ENCODE measurements at places on chromosomes 4 and X.

DNA sequence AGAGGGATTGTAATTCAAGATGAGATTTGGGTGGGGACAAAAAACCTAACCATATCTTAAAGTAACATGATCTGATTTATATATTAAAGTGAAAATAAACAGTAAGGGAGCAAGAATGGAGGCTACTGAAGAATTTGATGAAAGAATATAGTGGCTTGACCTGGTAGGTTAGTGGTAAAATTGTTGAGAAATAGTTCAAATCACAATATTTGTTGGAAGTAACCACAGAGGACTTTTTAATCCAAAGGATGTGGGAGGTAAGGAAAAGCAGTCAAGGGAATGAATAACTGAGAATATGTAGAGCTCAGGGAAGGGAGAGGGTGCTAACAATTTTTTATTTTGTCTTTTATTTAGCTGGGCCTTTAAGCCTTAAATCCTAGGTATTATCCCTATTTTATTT, 139.8 kb upstream of the HS3ST1 start:
- DNase-seq, result no peak

GRCh38 chr4:26476545-26476944, 13.7 kb downstream of the CCKAR start:
- DNase-seq, result no peak

GRCh38 chrX:45823536-45823935, 622.9 kb upstream of the DIPK2B start:
- no peak for DNase-seq

- DNase-seq, result no peak
These were observed 25.3 kb downstream of the TSC22D3 start for GRCh38 chrX:107750263-107750662.

DNA sequence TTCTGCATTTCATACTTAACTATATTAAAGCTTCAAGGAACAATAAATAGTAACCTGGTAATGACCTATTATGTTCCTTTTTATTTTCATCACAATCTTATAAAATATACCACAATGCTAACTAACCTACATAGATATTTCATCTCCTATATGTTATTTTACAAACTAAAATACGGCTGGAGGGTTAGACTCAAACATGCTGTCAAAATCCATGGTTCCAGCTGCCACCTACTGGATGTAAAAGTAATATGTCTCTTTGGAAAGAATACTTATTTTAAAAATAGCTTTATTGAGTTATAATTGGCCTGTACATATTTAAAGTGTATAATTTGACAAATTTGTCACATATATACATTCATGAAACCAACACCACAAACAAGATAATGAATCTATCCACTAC, 15.0 kb downstream of the RGN start:
- DNase-seq, result peak; percentile 6

GRCh38 chr4:26150948-26151347, 169.9 kb upstream of the RBPJ start:
- no peak for DNase-seq

DNA sequence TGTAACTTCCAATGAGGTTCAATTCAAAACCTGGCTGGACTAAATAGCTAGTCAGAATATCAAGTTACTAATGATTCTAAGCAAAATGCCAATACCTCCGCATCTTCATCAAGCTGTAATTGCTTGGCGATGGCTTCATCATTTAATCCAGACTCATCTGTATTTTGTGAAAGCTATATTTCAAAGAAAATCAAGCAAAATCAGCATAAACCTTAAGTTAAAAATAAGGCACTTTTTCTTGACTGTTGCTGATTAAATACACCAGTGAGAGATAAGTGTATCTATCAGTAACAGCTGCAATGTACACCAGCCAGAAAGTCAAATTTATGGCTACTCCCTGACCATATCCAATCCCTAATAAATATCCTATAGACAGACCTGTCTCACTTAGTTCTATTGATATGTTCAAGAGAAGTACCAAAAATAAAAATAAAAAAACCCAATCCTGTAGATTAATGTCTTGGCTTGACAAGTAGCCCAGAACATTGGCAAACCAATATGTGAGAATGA, 39.6 kb downstream of the RFC1 start:
- no peak for DNase-seq

DNA sequence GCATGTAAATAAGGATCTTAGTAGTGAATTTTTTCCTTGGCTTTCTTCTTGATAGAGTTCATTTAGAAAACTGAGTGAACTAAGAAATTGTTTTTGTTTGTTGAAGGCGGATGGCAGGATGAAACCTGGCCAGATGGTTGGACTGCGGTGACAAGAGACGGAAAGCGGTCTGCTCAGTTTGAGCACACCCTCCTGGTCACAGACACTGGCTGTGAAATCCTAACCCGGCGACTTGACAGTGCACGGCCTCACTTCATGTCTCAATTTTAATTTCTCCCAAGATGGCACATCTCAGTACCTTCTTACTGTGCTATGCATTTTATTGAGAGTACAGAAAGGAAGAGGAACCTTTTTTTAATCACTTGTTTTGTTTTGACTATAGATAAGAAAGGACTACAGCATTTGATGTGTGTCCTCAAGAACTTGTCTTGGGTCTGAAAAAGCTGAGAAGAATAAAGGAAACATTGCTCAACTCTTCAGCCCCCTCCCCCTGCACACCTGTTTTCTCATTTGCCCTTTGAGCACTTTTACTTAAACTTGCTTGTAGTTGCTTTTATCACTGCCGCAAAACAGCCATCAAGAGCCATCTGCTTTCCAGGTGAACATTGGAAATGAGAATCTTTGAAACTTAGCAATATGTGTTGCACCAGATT, 27.4 kb downstream of the ADH5 start:
- no peak for DNase-seq

DNA sequence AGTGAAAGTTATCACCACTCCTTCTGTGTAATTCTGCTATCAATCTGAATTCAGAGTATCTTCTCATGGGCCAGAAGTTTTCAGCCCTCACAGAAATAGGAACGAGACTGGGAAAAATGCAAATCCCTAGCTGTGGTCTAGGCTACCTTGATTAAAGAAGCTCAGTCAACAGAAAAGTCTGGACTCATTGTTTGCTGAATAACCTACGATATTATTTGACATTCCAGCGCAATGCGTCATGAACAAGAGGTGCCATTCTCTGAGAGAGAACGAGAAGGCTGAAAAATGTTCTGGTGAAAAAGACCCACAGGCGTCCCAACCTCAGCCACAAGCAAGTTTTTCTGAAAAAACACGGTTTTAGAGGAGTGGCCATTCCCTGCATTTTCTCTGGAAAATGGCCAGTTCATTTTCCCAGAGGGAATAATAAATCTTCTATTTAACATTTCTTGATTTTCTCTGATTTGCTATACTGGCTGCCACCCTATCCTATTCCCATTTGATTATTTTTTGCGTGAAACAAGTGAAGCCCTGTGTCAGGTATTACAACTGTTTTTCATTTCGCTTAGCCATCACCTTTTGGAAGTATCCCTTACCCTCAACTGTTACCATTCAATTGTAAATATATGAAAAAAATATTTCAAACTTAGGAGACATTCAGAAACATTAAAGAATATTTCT, 1117.6 kb upstream of the PRKX start:
- DNase-seq, result no peak

DNA sequence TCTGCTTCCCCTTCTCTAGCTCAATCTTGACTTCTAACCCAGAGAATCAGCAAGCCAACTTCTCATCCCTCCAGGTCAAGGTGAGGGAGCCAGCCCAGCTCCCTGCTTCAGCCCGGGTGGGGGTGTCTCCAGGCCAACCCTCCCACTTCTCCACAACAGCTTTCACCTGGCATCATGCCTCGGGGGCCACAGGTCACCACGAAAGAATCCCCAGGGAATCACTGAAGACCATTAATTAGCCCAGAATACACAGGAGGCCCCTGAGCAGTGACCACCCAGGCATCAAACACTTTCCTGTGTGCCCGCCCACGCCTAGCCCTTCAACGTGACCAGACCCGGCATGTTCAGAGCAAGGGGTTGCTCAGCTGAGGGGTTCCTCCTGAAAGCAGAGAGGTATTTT, 646.7 kb downstream of the BCOR start:
- no peak for DNase-seq

DNA sequence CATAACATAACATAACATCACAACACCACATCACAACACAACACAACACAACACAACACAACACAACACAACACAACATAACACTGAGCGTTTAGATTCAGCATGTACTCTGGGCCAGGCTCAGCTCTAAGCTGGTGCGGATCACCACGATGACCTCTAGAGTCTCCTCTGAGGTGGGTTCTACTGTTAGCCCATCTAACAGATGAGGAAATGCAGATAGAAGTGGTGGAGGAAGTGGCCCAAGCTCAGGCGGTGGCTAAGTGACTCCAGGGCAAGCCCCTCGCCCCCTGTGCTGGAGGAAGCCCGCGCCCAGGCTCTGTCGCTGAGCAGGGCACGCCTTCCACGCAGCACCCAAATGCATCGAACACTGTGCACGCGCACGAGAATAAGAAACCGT, 45.3 kb upstream of the CDKN2AIP start:
- no peak for DNase-seq

DNA sequence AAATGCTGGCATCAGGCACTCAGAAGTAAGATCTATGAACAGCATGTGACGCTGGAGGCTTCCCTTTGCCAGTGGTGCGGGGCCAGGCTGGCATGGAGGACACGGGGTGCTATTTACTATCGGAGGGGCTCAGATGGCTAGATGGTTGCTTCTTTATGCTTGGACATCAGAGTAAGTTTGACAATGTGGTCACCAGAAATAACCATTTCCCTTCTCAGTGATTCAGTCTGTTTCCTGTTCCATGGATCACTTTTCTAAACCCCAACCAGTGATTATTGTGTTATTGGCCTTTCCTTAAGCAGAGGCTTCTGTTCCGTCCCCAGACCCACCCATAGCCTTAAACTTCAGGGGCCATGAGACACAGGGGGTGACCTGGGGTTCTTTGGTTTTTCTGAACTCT, 55.4 kb upstream of the DHX15 start:
- DNase-seq, result no peak

DNA sequence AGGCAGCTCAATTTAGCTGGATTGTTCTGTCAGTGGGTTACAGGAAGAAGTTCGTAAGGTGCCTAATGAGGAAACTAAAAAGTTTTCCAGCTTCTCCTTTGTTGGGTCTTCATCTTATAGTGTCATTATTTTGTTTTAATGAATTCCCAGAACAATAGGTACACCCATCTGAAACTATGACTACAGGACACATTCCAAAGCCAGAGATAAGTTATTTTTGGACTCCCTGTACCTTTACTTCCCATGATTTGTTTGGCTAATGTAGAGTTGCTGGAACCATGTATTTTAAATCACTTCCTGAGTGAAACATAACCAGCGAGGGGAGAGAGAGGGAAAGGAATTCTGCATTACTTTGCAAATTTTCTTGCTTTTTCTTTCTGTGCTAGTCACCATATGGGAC, 114.0 kb downstream of the CLCN5 start:
- no peak for DNase-seq

- DNase-seq, result no peak
These were observed 23.1 kb downstream of the XKRX start for GRCh38 chrX:100905620-100906019.

DNA sequence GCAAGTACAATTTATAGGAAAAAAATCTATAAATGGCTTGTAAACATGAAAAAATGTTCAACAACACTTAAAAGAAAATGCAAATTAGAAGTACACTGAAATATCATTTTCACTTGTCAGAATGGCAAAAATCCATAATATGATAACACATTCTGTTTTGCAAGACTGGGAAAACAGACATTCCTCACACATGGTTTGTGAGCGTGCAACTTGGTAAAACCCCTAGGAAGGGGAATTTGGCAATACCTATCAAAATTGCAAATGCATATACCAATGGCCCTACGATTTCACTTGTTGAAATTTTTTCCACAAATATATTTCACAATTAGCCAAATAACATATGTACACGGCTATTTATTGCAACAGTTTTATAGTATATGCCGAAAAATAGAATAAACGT, 31.4 kb downstream of the TBC1D9 start:
- no peak for DNase-seq

DNA sequence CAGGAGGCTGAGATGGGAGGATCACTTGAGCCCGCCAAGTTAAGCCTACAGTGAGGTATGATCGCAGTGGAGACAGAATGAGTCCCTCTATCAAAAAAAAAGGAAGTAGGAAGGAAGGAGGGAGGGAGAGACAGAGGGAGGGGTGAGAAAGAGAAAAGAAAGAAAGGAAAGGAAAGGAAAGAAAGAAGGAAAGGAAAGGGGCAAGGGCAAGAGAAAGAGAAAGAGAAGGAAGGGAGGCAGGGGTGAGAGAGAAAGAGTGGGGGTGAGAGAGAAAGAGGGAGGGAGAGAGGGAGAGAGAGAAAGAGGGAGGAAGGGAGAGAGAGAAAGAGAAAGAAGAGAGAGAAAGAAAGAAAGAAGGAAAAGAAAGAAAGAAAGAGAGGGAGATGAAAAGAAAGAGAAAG, 13.2 kb downstream of the ELF2 start:
- DNase-seq, result no peak

- no peak for DNase-seq
These were observed 68.8 kb upstream of the ARHGAP24 start for GRCh38 chr4:85406185-85406584.

DNA sequence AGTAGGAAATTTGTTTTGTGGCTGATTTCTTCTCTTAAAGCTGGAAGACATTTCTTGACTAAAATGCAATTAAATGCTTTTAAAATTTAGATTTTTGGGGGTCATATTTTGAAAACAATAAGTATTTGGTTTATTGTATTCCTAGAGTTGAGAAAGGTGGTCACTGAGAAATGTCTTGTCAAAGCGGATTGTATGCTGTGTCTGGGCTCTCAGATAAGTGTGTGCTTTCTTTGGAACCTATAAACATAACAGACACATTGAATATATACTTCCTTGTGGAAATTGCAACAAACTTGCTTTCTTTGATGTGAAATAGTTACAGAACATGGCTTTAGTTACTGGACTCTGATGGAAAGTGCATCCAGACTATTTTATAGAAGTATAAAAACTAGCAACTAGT, 75.4 kb downstream of the AFF1 start:
- DNase-seq, result no peak

DNA sequence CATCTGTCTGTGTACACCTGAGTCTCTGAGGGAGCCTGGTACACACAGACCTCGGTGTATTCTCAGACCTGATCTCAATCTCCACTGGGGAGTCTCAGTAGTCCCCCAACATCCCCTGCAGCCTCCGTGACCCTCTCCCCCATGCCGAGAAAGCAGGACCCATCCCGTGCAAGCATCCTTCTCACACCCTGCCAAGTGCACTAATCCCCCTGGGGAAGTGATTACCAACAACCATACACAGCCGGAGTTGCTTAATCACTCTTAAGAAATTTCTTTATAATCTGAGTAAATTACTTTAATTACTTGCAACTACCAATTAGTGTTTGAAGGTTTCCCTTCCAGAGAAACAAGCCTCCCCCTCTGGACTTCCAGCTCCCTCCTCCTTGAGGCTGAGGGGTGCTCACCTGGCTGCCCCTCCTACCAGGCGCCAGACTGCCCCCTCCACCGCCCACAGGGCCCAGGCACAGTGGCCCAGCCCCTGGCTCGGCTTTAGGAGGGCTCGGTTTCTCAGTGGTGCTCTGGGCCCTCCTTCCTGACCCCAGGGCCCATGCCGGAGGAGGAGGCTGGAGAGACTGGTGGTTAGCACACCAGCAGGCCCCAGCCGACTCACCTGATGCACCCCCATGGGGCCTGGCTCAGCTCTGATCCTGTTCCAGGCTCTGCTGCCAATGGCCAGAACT, 43.8 kb downstream of the PJA1 start:
- DNase-seq, result no peak

Measured in HTR-8/SVneo (cell line).